ENCODE measurements at places on chromosomes 5 and 9. TPM values are rescaled to one million over a fixed set of nuclear protein-coding genes. Genes with fewer than 3 reads are reported as not detected.
A peak's percentile ranks its signal among the peaks of the same experiment; 100 is the strongest.

GRCh38 chr9:88993871-88994460, 2.7 kb downstream of the S1PR3 start:
- DNase-seq: no peak

The RFESD gene
- total RNA-seq: 3.4 TPM

- DNase-seq: no peak
Observed at GRCh38 chr9:133971981-133972941, 19.9 kb downstream of the VAV2 start.

The NR4A3 gene
- 0.93 TPM for total RNA-seq

DNA sequence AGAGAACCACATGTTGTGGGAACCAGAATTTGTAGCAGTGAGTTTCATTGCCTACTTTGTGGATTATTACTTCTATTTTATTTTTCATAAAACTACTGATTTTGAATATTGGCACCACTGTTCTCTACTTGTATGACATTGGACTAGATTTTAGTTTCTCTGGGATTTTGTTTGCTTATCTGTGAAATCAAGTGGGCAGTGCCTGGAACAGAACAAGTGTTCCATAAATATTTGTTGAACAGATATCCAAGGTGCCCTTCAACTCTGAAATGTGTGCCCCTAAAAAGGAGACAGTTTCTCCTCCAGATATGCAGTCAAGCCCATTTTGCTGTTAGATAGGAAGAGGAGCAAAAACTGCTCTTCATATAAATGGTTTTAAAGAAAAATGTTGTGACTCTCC, 42.6 kb downstream of the ADAMTSL1 start:
- no peak for DNase-seq

The OTP gene
- 3.1 TPM for total RNA-seq

The IL13 gene
- not detected for total RNA-seq

- no peak for DNase-seq
Observed at GRCh38 chr9:69297300-69297980, 27.6 kb upstream of the ENTREP1 start.

- peak; percentile 33 for DNase-seq
Observed at GRCh38 chr5:138241688-138242571, 28.8 kb upstream of the CDC23 start.

- no peak for DNase-seq
Observed at GRCh38 chr5:142016556-142016955, 3.7 kb upstream of the GNPDA1 start.

- peak; percentile 58 for DNase-seq
Observed at GRCh38 chr9:134319306-134320125, 6.7 kb upstream of the RXRA start.

GRCh38 chr9:129703667-129704355, 38.4 kb downstream of the PRRX2 start:
- DNase-seq: no peak

DNA sequence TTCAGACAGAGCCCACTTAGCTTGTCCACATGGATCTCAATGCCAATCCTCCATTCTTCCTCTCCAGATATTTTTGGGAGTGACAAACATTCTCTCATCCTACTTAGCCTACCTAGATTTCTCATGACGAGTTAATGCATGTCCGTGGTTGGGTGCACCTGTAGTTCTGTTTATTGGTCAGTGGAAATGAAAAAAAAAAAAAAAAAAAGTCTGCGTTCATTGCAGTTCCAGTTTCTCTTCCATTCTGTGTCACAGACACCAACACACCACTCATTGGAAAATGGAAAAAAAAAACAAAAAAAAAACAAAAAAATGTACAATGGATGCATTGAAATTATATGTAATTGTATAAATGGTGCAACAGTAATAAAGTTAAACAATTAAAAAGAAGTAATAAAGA, 59.0 kb downstream of the BASP1 start:
- DNase-seq: no peak

The USP20 gene
- 31.1 TPM for total RNA-seq

The TSSK1B gene
- total RNA-seq: 0.16 TPM

The PPP1R26 gene
- total RNA-seq: 32.4 TPM

The STC2 gene
- total RNA-seq: 2.6 TPM

The IL5 gene
- not detected for total RNA-seq

- DNase-seq: no peak
Observed at GRCh38 chr9:124231095-124231737, 26.5 kb upstream of the NEK6 start.

- DNase-seq: no peak
Observed at GRCh38 chr5:57817924-57818323, 335.3 kb upstream of the ACTBL2 start.

- DNase-seq: no peak
Observed at GRCh38 chr5:14396066-14396465, 185.5 kb upstream of the OTULINL start.

The PCDHB15 gene
- 5.6 TPM for total RNA-seq

The VCAN gene
- total RNA-seq: 234 TPM

The TMEFF1 gene
- total RNA-seq: 43.1 TPM

The KIF4B gene
- total RNA-seq: not detected

- no peak for DNase-seq
Observed at GRCh38 chr5:160458806-160459800, 37.4 kb downstream of the PTTG1 start.

GRCh38 chr9:106590759-106591505, 272.0 kb upstream of the ZNF462 start:
- DNase-seq: no peak

DNA sequence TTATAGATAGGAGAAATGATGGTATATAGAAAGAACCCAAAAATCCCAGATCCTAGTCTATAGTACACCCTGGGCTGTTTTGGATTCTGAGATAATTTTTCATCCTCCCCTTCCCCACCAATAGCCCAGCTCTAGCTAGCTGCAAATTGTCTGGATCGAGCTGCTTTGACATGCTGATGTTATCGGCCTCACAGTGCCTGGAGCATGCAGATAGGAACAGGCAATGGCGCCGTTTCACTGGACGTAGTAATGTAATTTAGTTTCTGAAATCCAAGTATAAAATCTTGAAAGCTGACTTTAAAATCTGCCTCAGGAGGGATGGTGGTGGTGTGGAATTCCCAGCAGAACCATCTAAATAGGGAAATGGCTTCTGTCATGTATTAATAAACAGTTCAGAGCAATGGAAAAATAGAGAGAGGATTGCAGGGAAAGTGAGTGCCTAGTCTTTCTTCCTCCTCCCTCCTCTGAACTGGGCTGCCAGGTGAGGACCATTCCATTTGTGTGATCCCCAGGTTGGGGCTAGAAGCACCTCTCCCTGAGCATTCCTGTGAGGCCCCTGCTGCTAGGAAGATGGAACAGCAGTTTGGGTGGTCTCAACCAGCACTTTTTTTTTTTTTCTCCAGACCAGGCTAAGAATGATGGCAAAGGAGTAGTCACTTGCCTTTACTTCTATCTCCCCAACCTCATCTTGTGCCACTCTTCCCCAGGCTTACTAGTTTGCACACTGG, 31.9 kb downstream of the FAM219A start:
- DNase-seq: no peak

GRCh38 chr9:12133416-12133815, 559.8 kb upstream of the TYRP1 start:
- no peak for DNase-seq

The SEC61B gene
- 129 TPM for total RNA-seq

DNA sequence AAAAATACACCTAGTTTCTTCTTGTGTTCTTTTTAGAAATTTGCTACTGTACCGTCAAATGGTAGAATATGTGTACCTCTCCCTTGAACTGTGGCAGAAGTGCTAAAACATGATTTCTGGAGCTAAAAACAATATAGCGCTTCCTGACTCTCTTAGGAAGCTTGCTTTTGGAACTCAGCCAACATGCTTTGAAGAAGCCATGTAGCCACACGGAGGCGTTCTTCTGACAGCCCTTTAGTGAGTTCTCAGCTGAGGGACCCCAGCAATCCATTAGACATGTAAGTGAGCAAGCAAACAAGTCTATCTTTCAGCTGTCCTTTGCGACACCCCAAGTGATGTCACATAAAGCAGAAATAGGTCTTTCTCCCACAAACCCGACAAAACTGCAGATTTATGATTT, 917.0 kb downstream of the CDH9 start:
- DNase-seq: no peak

The LECT2 gene
- not detected for total RNA-seq

DNA sequence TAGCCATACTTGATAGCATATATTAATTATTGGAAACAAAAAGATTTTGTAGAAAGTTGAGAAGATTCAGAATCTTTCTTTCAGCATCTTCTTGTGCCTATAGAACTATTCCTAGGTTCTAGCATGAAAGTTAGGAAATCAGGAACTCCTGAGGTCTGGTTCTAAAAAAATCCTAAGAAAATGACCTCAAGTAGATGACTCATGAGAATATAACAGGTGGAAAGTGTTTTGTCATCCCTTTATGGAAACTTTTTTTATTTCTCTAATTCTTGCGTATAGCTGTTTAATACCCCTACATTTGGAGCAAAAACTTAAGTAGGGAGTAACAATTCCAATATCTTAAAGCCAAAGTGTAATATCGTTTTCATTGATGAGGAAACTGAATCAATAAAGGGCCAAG, 574.1 kb downstream of the NR2F1-AS1 start:
- no peak for DNase-seq

DNA sequence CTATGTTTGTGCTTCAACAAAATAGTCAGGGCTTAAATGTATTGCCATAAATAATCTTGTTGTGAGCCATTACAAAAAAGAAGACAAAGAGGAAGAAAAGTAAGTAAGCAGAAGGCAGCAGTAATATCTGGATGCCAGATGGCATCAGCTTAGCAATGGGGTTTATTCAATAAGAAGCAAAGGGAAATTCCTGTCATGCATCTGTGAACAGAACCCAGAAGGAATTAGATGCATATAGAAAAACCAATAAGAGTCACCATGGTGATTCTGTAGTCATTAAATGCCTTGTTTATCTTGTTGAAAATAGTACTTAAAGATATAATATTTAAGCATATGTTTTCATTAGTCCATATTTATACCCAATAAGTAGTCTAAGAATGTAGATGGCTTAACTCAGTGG, 216.0 kb downstream of the ADAMTSL1 start:
- no peak for DNase-seq

DNA sequence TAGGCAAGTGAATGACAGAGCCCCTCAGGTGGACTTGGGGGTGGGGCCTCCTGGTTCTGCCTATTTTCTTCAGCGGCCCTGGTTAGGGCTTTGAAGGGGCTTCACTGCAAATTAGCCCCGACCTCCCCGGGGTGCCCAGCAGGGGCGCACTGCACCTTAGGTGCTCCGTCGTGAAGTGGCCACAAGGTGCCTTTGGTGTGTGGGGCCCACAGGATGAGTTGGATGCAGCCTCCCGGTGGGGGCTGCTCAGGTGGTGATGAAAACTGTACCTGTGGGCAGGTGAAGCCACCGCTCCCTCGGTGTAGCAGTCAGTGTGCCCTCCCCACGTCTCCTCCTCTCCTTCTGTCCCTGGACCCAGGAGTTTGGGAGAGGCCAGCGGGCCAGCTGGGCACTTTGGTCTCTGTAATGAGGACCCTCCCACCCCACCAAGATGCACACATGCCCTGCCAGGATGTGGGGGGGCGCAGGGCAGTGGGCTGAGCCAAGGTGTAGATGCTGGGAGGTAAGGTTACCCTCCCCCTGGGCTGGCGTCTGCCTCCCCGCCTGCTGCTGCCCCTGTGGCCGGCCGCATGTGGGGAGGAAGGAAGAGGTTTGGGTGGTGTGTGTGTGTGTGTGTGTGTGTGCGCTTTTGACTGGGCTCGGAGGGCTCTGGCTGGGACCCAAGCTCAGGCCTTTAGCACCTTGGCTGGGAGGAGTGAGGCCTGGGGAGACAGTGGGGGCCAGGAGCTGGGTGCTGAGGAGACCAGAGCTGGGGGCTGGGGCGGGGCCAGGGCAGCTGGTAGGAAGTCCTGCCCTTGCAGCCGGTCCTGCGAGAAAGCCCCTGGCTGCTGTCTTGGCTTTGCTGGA, 55.6 kb downstream of the RXRA start:
- no peak for DNase-seq

GRCh38 chr5:72154076-72154756, 46.9 kb downstream of the MAP1B start:
- DNase-seq: no peak

GRCh38 chr5:101843055-101843454, 453.0 kb downstream of the SLCO4C1 start:
- no peak for DNase-seq

The ADAMTS12 gene
- total RNA-seq: 10.8 TPM

- DNase-seq: no peak
Observed at GRCh38 chr9:135244271-135245221, 157.1 kb downstream of the OLFM1 start.

- DNase-seq: no peak
Observed at GRCh38 chr9:19162026-19162366, 34.7 kb upstream of the PLIN2 start.

The SPINK5 gene
- 10.6 TPM for total RNA-seq
